NCI-H1048 (cell line): ENCODE measurements at places on chromosomes 5 and 9.

- no peak for DNase-seq
Measured at GRCh38 chr9:121321016-121321503, 49.0 kb downstream of the STOM start.

GRCh38 chr5:128441165-128441564 lies 96.9 kb downstream of the FBN2 start:
- DNase-seq = no peak

- no peak for DNase-seq
Measured at GRCh38 chr5:150279330-150280020, 10.1 kb downstream of the CAMK2A start.

- DNase-seq = no peak
Measured at GRCh38 chr9:15213249-15213648, 93.8 kb downstream of the TTC39B start.

- no peak for DNase-seq
Measured at GRCh38 chr5:40634154-40634553, 45.6 kb upstream of the PTGER4 start.

DNA sequence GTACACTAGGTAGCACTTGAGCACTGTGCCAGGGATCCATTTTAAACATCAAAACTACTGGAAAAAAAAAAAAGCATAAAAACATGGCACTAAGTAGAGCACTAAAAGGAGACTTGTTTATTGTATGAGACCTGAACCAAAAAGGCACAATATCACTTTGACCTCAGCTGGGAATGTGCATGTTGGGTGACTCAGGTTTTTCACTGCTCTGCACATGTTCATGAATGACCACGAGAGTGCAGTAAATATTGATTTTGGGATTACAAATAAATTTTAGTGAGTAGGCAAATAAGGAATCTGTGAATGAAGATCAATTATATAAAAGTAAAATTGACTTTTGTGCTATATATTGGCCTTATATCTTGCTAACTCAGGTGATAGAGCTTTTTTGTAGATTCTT lies 11.8 kb downstream of the RMI1 start:
- no peak for DNase-seq

DNA sequence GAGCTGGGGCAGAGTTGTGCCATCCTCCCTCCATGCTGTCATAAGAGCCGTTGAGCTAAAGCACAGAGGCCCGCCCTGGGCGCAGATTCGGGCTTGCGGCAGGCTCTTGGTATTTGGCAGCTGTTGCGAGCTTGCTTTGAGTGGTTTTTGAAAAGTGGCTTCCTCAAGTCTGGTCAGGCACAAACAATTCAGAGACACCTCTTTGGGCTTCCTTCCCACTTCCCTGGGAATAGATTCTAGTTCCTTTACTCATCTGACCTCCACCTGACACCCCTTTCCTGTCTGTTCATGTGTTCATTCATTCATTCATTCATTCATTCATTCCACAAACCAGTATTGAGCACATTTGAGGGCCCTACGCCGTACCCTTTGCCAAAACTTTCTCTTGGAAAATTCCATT lies 27.4 kb downstream of the NCS1 start:
- DNase-seq = no peak

DNA sequence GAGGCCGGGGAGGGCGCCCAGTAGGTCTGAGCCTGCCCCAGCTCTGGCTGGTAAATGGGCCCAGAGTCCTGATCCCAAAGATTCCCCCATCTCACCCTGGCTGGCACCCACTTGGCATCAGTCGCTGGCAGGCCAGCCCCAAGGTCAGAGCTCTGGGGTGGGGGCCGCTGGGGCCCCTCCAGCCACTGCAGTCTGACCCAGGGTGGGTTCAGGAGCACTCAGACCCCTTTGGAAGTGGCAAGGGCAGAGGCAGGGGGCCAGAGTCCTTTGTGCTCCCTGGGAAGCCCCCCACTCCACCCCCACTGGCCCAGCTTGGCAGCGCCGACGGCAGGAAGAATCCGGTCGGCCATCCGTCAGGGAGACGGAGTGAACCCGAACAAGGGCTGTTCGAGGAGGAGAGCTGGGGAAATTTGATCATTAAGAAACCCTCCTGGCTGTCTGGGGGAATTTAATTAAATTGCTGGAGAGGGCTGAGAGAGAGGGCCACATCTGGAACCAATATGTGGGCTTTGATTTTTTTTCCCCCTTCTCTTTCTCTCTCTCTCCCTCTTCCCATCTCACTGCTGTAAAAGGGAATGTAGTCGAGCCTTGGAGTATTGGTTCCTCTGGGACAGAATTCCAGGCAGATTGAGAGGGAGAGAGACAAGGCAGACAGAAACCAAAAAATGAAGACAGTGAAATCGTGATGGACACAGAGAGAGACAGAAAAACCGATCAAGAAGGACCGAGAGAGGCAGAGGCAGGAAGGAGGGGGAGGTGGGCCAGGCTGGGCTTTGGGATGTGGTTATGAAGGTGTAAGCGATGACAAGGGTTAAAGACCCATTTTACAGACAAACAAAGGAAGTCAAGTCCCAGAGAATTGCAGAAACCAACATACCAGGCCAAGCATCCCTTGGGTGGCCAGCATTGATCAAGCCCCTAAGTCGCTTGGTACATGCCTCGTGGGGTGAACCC lies 8.1 kb upstream of the ASB6 start:
- no peak for DNase-seq

DNA sequence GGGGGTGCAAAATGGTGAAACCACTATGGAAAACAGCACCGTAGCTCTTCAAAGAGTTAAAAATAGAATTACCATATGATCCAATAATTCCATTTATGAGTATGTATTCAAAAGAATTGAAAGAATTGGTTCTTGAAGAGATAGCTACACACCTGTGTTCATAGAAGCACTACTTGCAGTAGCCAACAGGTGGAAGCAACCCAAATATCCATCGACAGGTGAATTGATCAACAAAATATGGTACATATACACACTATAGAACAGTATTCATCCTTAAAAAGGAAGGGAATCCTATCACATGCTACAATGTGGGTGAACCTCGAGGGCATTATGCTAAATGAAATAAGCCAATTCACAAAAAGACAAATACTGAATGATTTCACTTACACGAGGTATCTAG lies 85.7 kb upstream of the VCAN start:
- no peak for DNase-seq

DNA sequence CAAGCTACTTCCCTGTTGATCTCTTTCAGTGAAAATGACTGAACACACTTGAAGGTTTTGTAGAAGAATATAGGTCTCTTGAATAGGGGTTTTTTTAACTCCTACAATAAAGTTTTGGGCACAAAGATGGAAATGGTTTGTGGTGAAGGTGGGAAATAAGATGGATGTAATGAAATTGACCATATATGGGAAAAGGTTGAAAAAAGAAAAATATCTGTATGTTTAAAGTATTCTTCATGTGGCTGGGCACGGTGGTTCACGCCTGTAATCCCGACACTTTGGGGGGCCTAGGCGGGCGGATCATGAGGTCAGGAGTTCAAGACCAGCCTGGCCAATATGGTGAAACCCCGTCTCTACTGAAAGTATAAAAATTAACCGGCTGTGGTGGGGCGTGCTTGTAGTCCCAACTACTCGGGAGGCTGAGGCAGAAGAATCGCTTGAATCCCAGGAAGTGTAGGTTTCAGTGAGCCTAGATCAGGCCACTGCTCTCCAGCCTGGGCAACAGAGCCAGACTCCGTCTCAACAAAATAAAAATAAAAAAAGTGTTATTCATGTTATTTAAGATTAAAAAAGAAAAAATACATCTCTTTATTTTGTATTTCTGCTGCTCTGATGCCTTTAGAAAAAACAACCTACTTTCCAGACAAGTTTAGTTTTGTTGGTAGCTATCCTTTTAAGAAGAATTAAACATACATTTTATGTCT lies 2.2 kb downstream of the RBM27 start:
- DNase-seq = no peak

DNA sequence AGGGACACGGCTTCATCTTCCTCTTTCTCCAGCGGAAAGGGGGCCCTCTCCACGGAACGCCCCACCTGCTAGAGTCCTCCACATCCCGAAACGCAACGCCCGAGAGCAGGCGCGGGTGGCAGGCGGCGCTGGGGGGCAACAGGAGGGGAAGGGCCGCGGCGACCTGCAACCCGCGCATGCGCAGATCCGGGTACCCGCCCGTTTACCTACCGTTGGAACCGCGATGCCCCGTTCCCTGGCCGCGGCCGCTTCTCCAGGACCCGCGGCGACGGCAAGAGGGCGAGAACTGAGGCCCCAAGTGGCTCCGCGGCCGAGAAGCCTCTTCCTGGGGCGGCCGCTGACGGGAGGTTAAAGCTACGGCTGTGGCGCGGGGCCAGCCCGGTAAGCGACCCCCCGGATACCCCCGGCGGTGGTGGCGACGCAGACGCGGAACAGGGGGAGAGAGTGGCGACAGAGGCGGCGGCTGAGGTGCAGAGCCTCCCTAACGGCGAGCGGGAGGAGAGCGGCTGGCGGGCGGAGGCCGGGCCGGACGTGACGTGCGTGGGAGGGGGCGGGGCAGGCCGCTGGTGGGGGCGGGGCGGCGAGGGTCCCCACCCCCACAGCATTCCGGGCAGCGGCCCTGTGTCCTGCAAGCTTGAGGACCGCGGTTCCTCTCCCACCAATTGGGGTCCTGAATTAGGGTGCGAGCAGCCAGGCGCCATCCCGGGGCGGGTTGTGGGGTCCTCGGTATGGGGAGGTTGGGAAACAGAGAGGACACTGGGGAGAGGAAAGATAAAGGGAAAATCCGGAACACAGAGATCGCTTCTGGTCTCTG lies at the start of gene FAM13B:
FAM13B (minus strand) TSS at position 508 of the 814 bp plus-strand sequence. CDS start 13,968 bp downstream, outside the sequence.
- DNase-seq = peak; percentile 32

- peak; percentile 81 for DNase-seq
Measured at GRCh38 chr5:180353048-180353979, at the start of gene GFPT2. Gene GFPT2 (minus strand): TSS chr5:180353336. CDS start chr5:180353217, 119 bp downstream.

DNA sequence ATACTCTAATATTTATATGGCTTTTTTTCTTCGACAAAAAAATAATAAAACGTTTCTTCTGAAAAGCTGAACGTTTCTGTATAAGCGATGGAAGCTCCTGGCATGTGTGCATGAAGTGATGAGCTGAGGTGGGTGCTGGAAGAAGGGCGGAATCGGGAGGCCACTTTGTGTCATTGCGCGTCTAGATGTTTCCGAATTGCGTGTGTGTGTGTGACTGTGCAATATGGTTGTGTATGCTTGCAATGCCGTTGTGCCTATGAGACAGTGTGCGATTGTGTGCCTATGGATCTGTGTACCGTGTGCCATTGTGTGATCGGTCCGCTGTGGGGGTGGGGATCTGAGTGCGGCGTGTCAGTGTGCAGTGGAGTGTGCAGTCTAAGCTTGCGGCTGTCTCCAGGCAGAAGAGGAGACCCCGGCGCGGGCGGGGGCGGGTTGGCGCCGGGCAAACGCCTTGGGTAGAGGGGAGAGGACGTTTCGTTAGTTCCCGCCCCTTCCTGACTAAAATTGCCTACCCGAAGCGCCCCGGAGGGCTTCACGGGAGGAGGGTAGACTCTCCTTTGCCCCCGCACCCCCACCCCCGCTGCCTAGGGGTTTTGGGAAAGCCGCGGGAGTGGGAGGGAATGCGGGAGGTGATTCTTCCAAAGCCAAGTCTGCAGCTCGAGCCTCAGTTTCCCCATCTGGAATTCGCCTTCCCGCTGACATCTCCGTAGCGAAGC lies 24.2 kb downstream of the PCDHGC5 start:
- DNase-seq = no peak

GRCh38 chr9:110538647-110539041 lies 40.9 kb downstream of the SVEP1 start:
- DNase-seq = no peak

DNA sequence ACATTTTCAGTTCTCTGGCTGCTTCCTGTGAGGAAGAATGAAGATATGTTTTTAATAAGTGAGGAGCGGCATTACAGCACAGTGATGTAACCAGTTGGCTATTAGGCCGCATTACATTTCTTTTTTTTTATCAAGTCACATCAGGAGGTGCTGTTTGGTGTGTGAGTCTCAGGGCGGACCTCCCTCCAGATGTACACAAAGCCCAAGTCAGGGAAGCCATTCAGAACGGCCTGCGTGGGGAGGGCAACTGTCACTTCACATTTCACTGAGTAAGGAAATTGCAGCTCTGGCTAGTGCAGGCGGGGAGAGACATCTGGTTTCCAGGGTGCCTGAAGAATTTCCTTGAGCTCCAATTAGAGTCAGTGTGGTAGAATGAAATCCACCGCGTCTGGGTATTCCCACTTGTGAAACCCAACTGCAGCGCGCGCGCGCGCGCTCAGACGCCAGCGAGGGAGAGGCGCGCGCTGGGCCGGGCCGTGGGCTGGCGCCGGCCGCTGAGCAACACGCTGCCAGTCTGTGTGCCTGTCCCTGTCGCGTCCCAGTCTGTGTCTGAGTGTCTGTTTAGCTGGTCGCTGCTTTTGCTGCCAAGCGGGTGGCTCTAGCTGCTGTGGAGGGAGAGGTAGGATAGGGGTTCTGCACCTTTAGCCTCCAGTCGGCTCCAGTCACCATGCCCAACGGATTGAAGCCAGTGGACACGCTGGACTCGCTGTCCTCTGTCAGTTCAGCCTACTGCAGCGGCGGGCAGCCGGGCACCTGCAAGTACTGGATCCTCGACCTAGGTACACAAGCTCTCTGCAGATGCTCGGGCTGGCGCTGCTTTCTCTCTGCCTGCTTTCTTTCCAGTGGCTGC lies 140.8 kb upstream of the OTULINL start:
- DNase-seq = no peak

GRCh38 chr9:124766815-124767554 lies 4.1 kb downstream of the NR6A1 start:
- DNase-seq = no peak

- no peak for DNase-seq
Measured at GRCh38 chr5:12013351-12013750, 109.1 kb upstream of the CTNND2 start.

GRCh38 chr9:78103971-78104433 lies 72.4 kb upstream of the GNAQ start:
- DNase-seq = no peak

- no peak for DNase-seq
Measured at GRCh38 chr9:68983522-68984424, 30.1 kb downstream of the PRKACG start.

DNA sequence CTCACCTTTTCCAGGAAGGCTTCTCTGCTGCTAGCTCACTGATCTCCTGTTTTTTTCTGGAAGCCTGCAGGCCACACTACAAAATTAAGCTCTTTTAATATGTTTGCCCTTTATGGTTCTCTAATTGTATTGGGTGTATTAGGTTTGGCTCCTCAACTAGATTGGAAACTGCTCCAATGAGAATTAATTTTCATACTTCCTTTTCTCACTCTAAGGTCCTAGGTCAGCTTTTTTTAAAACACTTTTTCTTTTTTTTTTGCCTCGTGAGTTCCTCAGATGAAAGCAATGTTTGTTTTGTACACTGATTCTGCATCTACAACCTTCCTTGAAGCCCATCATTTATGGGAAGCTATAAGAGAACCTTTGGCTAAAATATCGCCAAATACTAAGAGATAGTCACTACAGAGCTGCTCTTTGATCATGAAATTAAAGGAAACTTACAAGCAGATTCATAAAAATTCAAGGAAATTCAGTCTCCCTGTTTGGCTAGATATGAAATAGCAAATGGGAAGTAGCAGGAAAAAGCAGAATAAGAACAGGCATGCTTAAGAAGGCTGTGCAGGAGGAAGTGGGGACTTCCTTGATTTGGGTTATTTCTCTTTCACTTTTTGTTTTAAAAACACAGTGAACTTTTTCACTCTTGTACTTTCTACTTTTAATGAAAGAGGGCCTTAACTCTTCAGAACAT lies 55.2 kb upstream of the FYB1 start:
- DNase-seq = no peak
